ENCODE measurements at places on chromosomes 12 and 14. TPM values are rescaled to one million over a fixed set of nuclear protein-coding genes. Genes with fewer than 3 reads are reported as not detected.
A peak's percentile ranks its signal among the peaks of the same experiment; 100 is the strongest.

DNA sequence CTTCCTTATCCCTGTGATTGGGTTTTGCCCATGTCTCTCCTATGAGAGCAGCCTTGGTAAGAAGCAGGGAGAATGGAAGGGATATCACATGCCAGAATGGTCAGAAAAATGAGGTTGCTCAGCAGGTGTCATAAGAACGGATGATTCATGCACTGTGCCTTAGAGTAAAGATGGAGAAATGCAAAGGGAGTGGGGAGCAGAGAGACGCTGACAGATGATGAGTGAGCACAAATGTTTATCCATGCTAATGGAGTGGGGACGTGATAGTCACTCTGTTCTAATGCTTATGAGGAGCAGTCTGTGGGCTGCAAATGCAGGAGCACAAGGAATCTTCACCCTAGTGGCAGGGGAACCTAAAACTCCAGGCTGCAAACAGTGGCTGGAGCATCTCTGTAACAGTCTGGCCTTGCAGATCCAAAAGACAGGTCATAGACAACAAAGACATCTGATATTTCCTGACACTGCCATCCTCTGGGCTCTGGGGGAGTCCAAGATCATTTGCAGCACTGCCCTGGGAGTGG, 243.2 kb downstream of the CACNA1C start:
- H3K27ac ChIP-seq, result no peak overlapping the region
- no peak for DNase-seq
- H3K4me1 ChIP-seq, result no peaks in the 10 kb centered on the region
- H3K4me3 ChIP-seq, result no peak overlapping the region
- peaks cover 76% of the 10 kb centered on the region for H3K27me3 ChIP-seq

Gene FSCB
- not detected for total RNA-seq

Gene DLK1
- total RNA-seq, result not detected

DNA sequence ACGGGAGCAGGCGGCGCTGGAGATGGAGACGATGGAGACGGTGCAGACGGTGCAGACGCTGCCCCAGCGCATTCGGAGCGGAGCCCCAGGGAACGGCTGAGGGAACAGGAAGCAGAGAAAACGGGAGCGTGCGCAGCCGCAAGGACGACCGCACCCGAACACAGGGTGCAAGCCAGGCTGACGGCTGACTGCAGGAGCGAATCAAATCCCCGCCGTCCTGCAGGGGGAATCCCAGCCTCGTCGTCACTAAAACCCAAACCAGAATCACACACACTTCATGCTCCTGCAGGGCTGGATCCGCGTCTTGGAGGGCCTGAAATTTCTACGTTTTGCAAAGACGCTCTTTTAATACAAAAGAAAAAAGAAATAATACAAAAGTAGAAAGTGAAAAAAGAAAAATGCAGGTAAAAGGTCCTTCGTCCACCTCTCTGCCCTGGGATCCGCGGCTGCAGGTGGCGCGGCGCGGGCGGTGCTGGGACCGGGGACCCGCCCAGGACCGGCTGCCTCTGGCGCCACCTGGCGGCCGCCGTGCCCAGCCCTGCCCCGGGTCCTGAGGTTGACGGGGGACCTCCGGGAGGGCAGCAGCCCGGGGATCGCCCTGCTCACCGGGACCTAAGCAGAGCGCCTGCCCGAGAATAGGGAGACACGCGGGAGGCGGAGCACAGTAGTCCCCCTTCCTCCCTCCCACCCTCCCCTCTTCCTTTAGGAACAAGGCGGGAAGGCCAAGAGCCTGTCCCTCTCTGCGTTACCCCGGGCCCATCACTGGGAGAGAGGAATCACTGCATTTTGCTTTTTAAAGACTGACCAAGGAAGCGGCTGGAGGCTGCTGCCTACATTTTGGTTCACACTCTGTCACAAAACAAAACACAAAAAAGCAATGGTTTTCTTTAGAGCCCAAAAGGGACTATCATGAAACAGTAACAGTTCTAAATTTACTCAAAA, 20.1 kb downstream of the STX2 start:
- H3K27ac ChIP-seq, result no peak overlapping the region
- H3K4me3 ChIP-seq, result peak overlapping the region; percentile 58
- no peaks in the 10 kb centered on the region for H3K4me1 ChIP-seq
- no peaks in the 10 kb centered on the region for H3K36me3 ChIP-seq
- no peaks in the 10 kb centered on the region for H3K27me3 ChIP-seq
- DNase-seq, result no peak
